ENCODE measurements at places on chromosomes 7 and 10. TPM values are rescaled to one million over a fixed set of nuclear protein-coding genes. Genes with fewer than 3 reads are reported as not detected.

Gene TMEM236
- total RNA-seq, result 0.69 TPM

Gene ANLN
- 25.6 TPM for total RNA-seq

Gene CH25H
- total RNA-seq, result 4.1 TPM

Gene MOGAT3
- not detected for total RNA-seq

Gene ARMS2
- total RNA-seq, result not detected

Gene ZNF117
- total RNA-seq, result 72.7 TPM

Gene PCLO
- 3.8 TPM for total RNA-seq

Gene VAX1
- not detected for total RNA-seq

Gene CPA4
- total RNA-seq, result 63.8 TPM

Gene ZFAND4
- 12.3 TPM for total RNA-seq

Gene PLAU
- 29.1 TPM for total RNA-seq

Gene KCP
- 1.4 TPM for total RNA-seq

Gene SLC26A5
- total RNA-seq, result 0.20 TPM

Gene NKX2-3
- not detected for total RNA-seq

Gene ADIRF
- 69.2 TPM for total RNA-seq

Gene C10orf105
- under 0.01 TPM for total RNA-seq

- no peak for DNase-seq
Measured at GRCh38 chr7:117014099-117014656, 60.9 kb downstream of the ST7 start.

- DNase-seq, result no peak
Measured at GRCh38 chr7:138921277-138921676, 59.9 kb downstream of the KIAA1549 start.

- DNase-seq, result no peak
Measured at GRCh38 chr10:123262456-123262855, 108.3 kb downstream of the BUB3 start.

DNA sequence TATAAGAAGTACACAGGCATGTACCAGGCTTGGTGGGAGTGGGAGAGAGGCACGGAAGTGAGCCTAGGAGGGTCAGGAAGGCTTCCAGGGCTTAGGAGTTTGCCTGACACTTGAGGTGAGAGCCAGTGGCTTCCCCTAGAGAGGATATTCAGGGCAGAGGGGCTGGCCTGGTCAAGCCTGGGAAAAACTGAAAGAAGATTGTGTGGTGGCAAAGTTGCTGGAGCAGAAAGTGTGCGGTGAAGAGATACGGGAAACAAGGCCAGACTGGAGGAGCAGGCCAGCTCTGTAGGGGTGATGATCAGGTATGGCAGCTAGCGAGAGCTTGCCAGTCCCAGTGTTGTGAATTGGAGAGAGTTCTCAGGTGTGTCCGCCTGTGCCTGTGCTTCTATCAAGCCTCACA, 129.9 kb downstream of the CCNY start:
- DNase-seq, result no peak

GRCh38 chr10:305034-305433, 169.8 kb downstream of the ZMYND11 start:
- DNase-seq, result no peak

GRCh38 chr10:29698773-29699490, 64.2 kb upstream of the SVIL start:
- no peak for DNase-seq

- DNase-seq, result no peak
Measured at GRCh38 chr10:80599424-80599847, 61.7 kb downstream of the SH2D4B start.

- DNase-seq, result no peak
Measured at GRCh38 chr7:47580175-47580706, 1.7 kb downstream of the TNS3 start.

GRCh38 chr7:131533151-131533559, 23.3 kb downstream of the PODXL start:
- DNase-seq, result no peak

DNA sequence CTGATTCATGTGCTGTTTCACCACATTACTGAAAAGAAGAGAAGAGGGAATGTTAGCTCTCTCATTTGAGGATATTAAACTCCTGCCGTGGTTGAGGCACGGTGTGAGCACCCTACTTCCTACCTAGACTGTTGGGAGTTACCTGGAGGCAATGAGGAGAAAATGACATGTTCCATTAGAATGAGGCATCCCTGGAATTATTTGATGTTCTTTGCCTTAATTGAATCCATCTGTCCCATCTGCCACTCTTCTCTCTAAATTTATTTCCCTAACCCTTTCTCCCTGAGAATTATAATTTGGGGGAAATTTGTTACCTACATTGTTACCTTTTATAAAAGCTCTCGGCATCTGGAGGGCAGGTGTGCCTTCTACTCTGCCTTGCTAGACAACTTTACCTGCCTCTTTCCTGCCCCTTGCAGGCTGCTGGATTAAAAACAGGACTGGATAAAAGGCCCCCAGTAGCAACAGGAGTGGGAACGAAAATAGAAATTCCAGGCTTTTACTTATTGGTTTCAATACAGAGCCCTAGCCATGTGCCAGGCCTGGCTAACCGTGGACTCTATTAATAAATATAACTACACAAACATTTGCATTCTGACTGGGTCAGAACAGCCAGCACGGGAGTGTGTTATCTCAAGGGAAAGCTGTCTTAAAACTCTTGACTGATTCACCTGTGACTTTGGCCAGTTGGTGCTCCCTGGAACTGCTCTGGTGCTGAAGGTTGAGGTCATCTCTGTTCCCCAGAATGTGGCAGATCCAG, 4.4 kb upstream of the ATXN7L1 start:
- no peak for DNase-seq

- no peak for DNase-seq
Measured at GRCh38 chr7:47832105-47832715, 116.1 kb downstream of the PKD1L1 start.

DNA sequence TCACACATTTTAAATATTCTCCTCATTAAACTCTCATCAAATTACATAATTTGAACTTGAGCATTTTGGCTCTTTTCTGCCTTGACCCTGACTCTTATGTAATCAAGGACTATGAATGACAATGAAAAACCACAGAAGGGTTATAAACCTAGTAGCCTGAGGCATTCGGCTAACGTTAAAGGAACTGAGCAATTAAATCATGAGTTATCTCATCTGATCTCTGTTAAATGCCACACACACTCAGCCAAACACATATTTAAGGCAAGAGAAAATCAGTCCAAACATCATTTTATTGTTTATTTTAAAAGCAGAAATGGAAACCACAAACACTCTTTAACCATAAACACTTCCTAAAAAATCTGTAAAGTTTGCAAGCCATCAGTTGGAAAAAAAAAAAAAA, 204.3 kb downstream of the DGKI start:
- no peak for DNase-seq

DNA sequence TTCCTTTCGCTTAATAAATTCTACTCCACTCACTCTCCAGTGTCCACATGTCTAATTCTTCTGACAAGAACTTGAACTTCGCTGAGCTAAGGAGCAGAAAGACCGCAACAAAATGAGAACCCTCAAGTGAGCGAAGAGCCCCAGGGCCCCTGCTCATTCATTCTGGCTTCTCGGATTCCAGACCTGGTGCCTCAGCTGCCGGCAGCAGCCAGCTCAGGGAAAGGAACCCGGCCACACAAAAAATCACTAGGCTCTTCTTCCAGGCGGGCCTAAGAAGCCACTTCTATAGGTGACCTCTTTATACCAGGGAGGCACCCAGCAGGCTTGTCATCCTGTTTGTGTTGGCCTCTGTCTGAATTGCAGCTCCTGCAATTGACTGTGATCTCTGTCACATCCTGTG, 33.3 kb downstream of the OTUD1 start:
- no peak for DNase-seq

DNA sequence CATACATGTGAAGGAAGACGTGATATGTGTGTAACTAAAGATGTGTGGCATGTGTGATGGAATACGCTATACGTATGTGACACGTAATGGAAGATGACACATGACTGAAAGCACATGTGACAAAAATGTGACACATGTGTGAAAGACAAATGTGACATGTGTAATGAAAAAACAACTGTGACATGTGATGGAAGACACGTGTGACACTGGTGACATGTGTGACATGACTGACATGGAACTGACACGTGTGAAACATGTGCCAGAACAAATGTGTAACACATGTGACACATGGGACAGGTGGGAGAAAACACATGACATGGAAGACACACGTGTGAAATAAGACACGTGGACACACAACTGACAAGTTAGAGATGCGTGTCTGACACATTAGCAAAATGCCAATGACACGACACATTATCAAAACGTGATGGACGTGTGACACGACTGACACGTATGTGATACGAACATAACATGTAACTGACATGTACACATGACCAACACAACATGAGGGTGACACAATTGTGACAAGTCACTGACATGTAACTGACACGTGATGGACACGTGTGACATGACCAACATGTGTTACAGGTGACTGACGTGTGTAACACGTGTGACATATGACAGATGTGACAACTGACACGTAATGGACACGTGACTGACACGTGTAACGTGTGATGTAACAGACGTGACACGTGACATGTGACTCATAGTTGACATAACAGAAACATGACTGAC, 24.4 kb downstream of the CRPPA start:
- DNase-seq, result no peak

DNA sequence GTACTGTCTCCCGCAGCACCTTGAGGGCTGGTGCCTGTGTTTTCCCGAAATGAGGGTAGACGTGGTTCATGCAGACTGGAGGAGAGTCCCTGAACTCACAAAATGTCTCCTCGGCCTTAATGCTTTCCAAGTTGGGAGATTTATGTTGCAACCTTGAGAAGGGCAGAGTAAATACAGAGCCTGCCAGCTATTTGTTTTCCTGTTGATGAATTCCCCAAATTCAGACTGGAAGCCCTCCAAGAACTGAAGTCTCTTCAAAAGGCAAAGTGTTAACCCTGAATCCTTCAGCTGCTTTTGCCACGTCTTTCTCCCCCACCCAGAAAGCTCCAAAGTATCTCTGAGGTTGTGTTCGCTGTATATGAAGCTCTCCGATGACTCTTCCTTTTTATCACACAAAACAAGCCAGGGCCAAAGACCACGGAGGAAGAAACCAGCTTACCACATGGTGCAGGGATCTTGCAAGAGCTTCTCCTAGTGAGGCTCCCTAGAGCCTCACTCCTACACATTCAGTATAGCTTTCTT, 254.7 kb upstream of the NFE2L3 start:
- DNase-seq, result no peak
